Left colon (tissue), 2 donors: ENCODE measurements at places on chromosomes 6 and 20. TPM values are rescaled to one million over a fixed set of nuclear protein-coding genes. Genes with fewer than 3 reads are reported as not detected.
A peak's percentile ranks its signal among the peaks of the same experiment; 100 is the strongest.

Gene CRISP3
- not detected for total RNA-seq

Gene PRICKLE4
- 6.7 TPM for total RNA-seq

Gene GRM1
- not detected for total RNA-seq

GRCh38 chr20:59451066-59451630 is 150.7 kb downstream of the EDN3 start:
- no peak for DNase-seq

- DNase-seq = no peak
Observed at GRCh38 chr20:8722277-8722928, 346.5 kb upstream of the PLCB4 start.

DNA sequence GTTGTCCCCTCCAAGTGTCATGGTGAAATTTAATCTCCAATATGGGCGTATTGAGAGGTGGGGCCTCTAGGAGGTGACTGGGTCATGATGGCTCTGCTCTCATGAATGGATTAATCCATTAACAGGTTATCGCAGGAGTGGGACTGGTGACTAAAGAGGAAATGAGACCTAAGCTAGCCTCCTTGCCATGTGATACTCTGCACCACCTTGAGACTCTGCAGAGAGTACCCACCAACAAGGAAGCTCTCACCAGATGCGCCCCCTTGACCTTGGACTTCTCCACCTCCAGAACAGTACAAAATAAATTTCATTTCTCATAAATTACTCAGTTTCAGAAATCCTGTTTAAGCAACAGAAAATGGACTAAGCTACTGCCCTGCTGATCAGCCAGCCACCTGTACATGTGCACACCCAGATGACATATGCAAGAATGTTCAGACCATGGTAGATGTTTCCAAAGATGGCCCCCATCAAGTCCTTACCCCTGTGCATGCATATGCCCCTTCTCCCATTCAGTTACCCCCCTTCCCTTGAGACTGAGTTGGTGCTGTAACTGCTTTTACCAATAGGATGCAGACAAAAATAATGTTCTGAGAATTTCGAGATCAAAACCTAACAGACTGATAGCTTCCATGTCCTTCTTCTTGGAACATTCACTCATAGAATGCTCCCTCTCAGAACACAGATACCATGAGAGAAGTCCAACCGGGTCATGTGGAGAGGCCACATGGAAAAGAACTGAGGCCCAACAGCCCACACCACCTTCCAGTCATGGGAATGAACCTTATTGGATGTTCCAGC is 28.4 kb downstream of the MAP3K5 start:
- DNase-seq = no peak

GRCh38 chr6:4130357-4130987 is 4.9 kb downstream of the ECI2 start:
- DNase-seq = peak; percentile 47

DNA sequence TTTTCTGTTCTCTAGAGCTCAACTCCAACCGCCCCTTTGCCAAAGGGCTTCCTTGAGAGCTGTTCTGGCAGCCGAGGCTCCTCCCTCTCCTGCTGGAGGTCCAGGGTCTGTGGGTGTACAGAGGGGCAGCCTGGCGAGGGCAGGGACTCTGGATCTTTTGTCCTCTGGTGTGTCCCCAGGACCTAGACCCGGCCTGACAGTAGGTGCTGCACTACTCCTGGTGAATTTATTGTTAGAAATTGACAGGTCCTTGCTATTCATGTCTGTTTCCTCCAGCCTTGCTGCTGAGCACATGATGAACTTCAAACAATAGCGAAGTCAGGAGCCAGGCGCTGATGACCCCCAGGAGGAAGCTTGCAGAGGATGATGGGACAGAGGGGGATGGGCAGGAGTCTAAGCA is 234.7 kb upstream of the SULF2 start:
- DNase-seq = no peak

Gene MOG
- total RNA-seq = not detected

GRCh38 chr6:168616816-168617765 is 176.1 kb downstream of the SMOC2 start:
- no peak for DNase-seq

- peak; percentile 85 for DNase-seq
Observed at GRCh38 chr20:2872459-2873009, 747 bp upstream of the PTPRA start.

GRCh38 chr6:1110164-1110563 is 201.7 kb upstream of the FOXQ1 start:
- no peak for DNase-seq

- peak; percentile 78 for DNase-seq
Observed at GRCh38 chr6:26158581-26159356, 71.5 kb downstream of the HFE start.

DNA sequence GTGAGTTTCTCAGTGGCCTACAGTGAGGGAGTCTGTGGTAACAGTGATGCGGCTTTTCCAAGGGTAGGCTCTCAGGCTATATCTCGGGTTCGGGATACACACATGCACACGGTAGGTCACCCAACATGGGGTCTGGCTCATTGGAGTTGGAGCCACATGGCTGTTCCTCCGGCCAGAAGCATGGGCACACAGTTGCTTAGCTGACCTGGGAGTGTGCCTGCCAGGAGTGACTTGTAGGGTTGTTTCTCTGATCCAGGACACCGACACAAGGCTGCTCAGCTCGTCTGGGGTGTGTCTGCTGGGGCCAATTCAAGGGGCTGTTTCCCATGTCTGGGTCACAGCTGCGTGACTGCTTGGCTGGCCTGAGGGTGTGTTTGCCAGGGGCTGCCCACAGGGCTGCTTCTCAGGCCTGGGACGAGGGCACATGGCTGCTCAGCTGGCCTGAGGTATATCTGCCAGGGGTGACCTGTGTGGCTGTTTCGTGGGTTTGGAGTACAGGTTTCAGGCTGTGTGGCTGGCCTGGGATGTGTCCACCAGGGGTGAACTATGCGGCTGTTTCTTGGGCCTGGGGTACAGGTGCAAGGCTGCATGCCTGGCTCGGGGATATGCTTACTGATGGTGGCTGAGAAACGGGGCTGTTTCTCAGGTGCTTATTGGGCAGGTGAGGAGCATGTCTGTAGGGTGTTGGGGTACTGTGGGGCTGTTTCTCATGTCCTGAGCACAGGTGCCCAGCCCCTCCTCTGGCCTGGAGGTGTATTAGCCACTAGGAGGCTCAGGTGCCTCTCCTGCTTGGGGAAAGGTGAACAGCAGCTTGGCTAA is 15.2 kb downstream of the KIF25 start:
- DNase-seq = no peak

DNA sequence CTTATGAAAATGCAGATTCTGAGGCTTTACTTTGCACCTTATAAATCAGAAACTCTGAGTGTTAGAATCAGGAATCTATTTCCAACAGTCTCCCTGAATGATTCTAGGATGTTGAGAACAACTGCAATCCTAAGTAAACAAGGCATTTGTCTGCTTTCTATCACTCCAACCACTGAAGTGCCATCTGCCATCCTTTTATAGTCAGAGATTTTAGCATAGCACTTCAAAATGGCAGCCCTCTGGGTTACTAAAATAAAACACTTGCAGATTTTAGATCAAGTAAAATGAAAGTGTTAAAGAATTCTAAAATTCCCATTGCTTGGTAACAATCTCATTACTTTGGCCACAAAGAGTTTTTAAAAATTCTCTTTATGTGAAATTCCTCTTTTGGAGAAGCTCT is 258.9 kb downstream of the CD109 start:
- DNase-seq = no peak

DNA sequence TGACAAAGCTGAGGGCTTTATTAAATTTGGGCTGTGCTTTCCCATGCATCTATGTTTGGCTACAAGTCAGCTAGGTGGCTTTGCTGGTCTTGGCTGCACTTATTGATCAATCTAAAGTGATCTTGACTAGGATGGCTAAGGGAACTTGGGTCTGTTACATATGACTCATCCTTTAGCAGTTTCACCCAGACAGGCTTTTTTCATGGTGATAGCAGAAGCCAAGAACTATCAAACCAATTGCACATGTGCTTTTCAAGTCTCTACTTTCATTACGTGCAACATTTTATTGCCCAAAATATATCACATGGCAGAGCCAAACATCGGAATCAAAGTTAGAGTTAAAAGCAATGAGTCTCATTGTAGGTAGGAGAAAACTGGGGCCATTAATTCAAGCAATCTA is 626.3 kb downstream of the TENT5A start:
- no peak for DNase-seq

- no peak for DNase-seq
Observed at GRCh38 chr20:51945881-51946280, 143.6 kb upstream of the SALL4 start.
